Cerebellum (tissue), 4 donors: ENCODE measurements at places on chromosomes 11 and 22. TPM values are rescaled to one million over a fixed set of nuclear protein-coding genes. Genes with fewer than 3 reads are reported as not detected.
A peak's percentile ranks its signal among the peaks of the same experiment; 100 is the strongest.

APBB1 gene
- 139 TPM for total RNA-seq

DNA sequence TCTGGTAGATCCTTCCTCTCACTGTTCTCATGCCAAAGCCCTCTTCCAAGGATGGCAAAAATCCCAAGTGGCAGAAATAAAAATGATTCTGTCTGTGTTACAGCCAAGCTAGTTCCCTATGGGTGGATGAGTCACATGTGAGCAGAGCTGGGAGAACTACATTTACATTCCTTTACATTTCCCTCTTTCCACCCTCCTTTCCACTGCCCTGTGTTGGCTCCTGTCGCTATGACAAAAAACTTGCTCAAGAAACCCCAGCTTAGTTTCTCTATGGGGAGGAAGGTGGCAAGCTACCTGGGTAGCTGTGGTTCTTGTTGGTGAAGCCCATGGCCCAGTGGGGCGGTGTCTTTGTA lies 10.2 kb upstream of the DDB2 start:
- DNase-seq = no peak

RNF169 gene
- 31.9 TPM for total RNA-seq

MYEOV gene
- total RNA-seq = not detected

- DNase-seq = no peak
These were observed 53.7 kb upstream of the HSD17B12 start for GRCh38 chr11:43626798-43627197.

DNA sequence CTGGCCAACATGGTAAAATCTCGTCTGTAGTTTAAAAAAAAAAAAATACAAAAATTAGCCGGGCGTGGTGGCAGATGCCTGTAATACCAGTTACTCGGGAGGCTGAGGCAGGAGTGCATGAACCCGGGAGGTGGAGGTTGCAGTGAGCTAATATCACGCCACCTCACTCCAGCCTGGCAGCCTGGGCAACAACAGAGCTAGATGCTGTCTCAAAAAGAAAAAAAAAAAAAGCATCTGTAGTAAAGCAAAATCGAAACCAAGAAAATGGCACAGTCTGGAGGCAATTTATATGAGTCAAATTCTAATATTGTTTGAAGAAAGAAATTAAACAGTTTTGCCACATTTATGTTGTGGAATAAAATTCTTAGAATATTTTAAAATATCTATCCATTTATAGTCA lies 365.0 kb upstream of the CHORDC1 start:
- DNase-seq = no peak

CCDC188 gene
- 1.4 TPM for total RNA-seq

KBTBD3 gene
- total RNA-seq = 15.3 TPM

DNA sequence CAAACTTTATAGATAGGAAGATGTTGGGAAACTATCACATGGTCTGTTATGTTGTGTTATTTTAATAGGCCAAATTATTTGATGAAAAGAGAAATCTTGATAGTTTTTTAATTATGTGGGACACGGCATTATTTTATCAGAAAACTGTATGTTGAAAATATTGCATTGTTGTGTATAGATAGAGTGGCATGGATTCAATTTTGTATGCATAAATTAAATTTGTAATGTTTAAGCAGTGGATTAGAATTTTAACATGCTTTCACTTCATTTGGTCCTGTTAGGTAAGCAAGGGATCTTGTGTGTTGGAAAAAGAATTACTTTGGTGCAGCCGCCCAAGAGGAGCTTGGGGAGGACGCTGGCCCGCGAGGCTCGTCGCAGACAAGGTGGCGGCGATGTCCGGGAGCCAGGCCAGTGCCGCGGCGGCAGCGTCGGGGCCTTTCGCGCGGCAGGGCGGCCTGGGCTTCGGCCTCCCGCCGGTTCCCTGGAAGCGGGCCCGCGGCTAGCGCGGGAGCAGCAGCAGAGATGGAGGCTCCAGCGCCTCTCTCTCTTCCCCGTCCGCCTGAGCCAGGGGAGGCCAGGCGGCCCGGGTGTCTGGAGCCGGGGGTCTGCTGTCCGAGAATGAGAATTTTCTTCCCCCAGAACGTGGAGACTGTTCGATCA lies 82.7 kb downstream of the GGT1 start:
- peak; percentile 64 for DNase-seq

- no peak for DNase-seq
These were observed 690 bp upstream of the UVRAG start for GRCh38 chr11:75814363-75814676.

SCGB1C1 gene
- total RNA-seq = not detected

FOLR2 gene
- 7.3 TPM for total RNA-seq

GRCh38 chr22:48282804-48283203 lies 1520.4 kb downstream of the TBC1D22A start:
- DNase-seq = no peak

GRCh38 chr11:64276653-64277431 lies 7.6 kb downstream of the BAD start:
- peak; percentile 81 for DNase-seq

- no peak for DNase-seq
These were observed 1.5 kb downstream of the SIDT2 start for GRCh38 chr11:117180020-117180419.

- DNase-seq = no peak
These were observed 64.1 kb downstream of the KCNJ1 start for GRCh38 chr11:128803011-128803410.

GRCh38 chr11:58395581-58395980 lies 11.1 kb downstream of the OR5B3 start:
- DNase-seq = no peak

- DNase-seq = no peak
These were observed 100.5 kb upstream of the RRM1 start for GRCh38 chr11:3994030-3994640.

PKNOX2 gene
- total RNA-seq = 6.4 TPM

RAC2 gene
- total RNA-seq = 0.64 TPM

TMEM123 gene
- total RNA-seq = 50.1 TPM

GRCh38 chr11:47768101-47768612 lies 1.0 kb upstream of the FNBP4 start:
- peak; percentile 73 for DNase-seq

DNA sequence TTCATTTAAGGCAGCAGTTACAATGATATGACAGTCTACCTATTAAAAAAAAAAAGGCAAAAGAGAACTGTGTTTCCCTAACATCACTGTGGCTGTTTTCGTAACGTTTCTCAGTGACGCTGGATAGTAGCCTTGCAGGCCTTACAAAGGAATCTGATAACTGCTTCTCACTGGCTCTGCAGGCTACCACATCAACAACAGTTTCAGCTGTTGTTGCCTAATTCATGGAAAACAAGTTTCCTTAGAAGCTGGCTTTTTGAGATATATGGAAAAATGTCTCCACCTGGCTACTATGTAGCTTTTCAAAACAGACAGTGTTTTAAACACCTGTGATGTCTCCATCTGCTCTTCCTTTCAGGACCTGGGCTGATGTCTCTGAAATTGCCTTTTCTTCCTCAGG lies 3.8 kb downstream of the OR51V1 start:
- DNase-seq = peak; percentile 27
